ENCODE measurements at places on chromosomes 6 and 20.

DNA sequence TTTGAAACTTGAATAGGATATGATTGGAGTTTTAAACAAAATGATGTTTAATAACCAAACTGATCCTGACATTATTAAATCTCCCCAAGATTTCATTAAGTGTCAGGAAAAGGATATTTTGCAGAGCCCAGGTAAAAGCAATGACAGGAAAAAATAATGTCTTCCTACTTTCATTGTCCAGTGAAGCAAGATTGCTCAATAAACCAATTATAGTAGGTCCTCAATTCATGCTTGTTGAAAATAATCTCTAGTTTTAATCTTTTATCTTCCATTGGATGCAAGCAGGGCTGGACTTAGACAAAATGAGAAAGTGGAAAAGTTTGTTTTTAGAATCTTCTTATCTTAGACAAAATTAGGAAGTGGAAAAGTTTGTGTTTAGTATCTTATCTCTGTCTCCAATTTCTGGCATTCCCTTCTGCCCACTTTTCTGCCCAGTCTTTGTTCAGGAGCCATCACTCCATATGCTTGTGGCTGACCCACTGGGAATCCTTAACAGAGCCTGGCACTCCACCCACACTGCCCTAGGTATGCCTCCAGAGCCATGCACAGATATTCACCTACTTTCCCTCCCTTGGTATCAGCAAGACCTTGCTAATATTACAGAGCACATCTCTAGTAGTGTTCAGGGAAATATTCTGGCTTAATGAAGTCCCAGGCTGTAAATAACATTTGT is 57.0 kb upstream of the CARMIL1 start:
- no peak for DNase-seq

- DNase-seq, result no peak
These were observed 86.2 kb upstream of the F13A1 start for GRCh38 chr6:6406715-6407070.

GRCh38 chr20:49914310-49915117 is 815 bp downstream of the SPATA2 start:
- no peak for DNase-seq

DNA sequence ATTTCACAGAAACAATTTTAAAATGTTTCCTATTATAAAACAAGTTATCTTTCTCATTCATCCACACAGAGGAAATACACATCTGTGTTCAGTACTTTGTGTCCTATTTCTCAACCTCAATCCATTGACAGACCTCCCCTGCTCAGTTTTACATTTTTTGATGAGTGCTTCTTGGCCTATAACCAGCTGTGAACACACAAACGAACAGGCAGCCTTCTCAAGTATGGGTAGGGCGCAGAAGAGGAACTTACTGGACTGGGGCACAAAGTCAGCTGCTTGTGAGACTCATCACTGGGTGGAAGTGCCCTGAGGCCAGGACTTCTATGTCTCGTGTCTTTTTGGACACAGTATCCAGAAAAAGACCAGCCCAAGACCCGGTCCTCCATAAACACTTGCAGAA is 2.8 kb downstream of the RPS6KA2 start:
- DNase-seq, result no peak

DNA sequence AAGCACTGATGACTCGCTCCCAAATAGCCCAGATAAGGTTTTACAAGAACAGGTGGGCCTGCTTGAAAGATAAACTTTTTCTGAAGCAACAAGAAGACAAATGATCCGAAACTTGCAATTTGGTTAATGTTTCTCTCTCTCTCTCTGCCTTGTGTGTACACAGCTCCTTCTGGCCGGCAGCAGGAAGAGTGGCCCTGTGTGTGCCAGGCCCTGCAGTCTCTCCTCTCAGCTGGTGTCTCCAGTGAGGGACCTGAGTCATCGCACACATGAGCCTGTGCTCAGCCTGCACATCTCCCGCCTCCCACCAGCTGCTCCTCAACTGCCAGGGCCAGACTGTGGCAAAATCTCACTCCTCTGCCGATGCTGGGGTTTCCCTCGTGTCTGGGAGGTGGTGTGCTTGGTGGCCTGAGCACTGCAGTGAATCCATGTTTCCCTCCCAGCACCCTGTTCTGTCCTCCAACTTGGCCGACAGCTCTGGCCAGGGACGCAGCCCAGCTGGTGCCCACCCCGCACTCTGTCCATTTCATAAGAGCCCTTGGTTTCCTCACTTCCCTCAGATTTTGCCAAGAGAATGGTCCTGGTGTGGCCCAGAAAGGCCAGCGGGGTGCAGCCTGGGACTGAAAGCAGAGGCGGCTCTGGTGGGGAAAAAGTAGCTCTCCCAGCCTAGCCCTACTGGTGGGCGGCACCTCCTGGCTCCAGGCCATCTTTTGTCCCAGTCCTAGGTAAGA is 49.4 kb downstream of the ERMARD start:
- DNase-seq, result no peak

Measured in stimulated activated CD4-positive, alpha-beta T cell treated with anti-CD3 and anti-CD28 coated beads, Interleukin-15, amount 100 ng/mL, for 1 hour (primary cell).